ENCODE measurements at places on chromosomes 3 and 15. TPM values are rescaled to one million over a fixed set of nuclear protein-coding genes. Genes with fewer than 3 reads are reported as not detected.

Gene ROBO2
- total RNA-seq = not detected

Gene SH3GL3
- total RNA-seq = not detected

Gene GPR149
- total RNA-seq = not detected

Gene SLC24A1
- total RNA-seq = 5.2 TPM

Gene USP8
- total RNA-seq = 76.8 TPM

Gene TMEM40
- total RNA-seq = 4.4 TPM

Gene FBXL22
- total RNA-seq = 1.7 TPM

Gene TM6SF1
- 0.42 TPM for total RNA-seq

Gene PLCB2
- total RNA-seq = 305 TPM

Gene PIF1
- total RNA-seq = 0.37 TPM

Gene CNTN4
- total RNA-seq = not detected

Gene CMTM8
- total RNA-seq = 6.0 TPM

Gene MESD
- 18.4 TPM for total RNA-seq

Gene GHSR
- total RNA-seq = not detected

Gene SEMA6D
- not detected for total RNA-seq

Gene KLHL40
- total RNA-seq = not detected

Gene KIF15
- 1.1 TPM for total RNA-seq

Gene ZNF501
- 0.67 TPM for total RNA-seq

Gene SPG11
- 71.5 TPM for total RNA-seq

Gene ITIH3
- total RNA-seq = not detected

Gene AMT
- 13.3 TPM for total RNA-seq

Gene ZNF660
- total RNA-seq = not detected

Gene MORC1
- 0.12 TPM for total RNA-seq

Gene DAZL
- total RNA-seq = not detected

Gene TOPBP1
- 44.7 TPM for total RNA-seq

Gene CCR8
- 87.2 TPM for total RNA-seq

Gene ANKRD34C
- not detected for total RNA-seq

Gene SCN11A
- not detected for total RNA-seq

Gene TMCO5A
- not detected for total RNA-seq

Gene GOLGA6A
- 0.20 TPM for total RNA-seq

Gene OR5H6
- total RNA-seq = not detected

Gene HHATL
- total RNA-seq = not detected

Gene MINAR1
- total RNA-seq = 0.42 TPM

Gene RETNLB
- not detected for total RNA-seq

Gene IL17RE
- 4.3 TPM for total RNA-seq

Gene CFAP44
- total RNA-seq = 9.8 TPM

Gene SLC22A13
- total RNA-seq = 0.76 TPM

Gene LRRC31
- not detected for total RNA-seq

Gene TMEM207
- total RNA-seq = not detected

Gene ATP8B4
- total RNA-seq = 2.8 TPM

Gene BSN
- total RNA-seq = 0.12 TPM

Gene OXTR
- total RNA-seq = 0.17 TPM

Gene EIF1B
- total RNA-seq = 76.4 TPM

Gene SEMA3G
- total RNA-seq = 33.1 TPM

Gene ISG20
- total RNA-seq = 257 TPM

Gene HERC2
- 69.0 TPM for total RNA-seq

Gene DOCK3
- total RNA-seq = 0.35 TPM

Gene CRYGS
- total RNA-seq = 2.1 TPM

Gene FBXO40
- not detected for total RNA-seq

Gene COMMD4
- total RNA-seq = 30.3 TPM

Gene C3orf22
- total RNA-seq = not detected

Gene PRR23E
- not detected for total RNA-seq
